NCI-H510A treated with DMSO at 0.1 percent for 48 hours (cell line): ENCODE measurements at places on chromosomes 7 and 10.

DNA sequence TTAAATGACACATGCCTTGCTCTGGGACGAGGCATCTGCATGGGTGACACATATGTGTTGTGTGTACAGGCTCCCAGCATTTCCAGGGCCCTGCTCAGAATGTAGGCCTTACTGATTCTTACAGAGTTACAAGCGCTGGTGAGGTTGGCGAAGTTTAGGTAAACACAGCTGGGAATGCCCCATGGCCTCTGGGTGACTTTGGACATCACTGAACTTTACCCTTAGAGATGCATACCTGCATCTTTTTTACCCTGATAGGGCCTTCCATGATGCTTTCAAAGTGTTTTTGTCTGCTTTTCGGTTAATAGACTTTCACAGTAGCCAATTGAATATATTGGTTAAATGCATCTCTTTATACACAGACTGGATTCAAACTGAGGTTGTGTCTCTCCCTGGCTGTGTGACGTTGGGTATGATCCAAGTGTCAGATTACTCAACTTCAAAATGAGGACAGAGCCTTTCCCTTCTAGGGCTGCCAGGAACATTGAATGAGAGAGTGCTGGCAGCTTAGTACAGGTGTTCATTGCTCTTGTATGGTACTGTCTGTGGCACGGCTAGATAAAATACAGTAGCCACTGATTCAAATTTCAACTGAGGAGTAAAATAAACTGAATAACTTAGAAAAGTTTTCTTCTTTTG lies 29.5 kb downstream of the EGFR start:
- peak; percentile 95 for DNase-seq

DNA sequence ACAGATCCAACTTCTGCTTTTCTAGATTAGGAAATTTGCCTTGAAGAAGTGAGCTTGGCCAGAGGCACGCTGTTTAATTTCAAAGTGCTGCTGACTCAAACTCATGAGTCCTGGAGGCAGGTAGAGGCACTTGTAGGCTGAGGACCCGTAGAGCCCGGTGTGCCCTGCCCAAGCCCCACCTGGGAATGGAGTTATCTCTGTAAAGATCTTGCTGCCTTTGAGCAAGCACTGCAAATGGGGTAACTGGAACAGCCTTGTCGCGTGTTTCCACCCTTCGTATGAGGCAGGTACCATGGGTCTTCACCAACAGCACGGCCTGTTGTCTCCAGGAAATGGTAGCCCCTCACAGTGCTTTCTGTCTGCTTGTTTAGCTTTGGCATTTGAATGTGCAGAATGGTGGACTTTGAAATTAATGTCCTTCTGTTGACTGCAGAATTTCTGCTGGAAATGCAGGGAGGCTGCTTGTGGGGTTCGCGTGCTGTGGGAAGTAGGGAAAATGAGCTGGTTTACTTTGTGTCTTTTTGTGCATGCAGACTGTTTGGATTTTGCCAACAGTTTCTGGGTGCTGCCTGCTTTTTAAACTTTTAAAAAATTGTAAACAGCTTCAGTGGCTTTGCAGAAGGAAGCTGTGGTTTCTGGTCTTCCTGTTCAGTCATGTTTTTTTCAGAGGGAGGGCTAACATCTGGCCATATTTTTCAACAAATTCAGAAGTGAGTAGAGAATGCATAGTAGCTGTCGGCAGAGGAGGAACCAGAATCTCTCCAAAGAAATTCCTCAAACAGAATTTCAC lies 27.2 kb downstream of the CCM2 start:
- no peak for DNase-seq

DNA sequence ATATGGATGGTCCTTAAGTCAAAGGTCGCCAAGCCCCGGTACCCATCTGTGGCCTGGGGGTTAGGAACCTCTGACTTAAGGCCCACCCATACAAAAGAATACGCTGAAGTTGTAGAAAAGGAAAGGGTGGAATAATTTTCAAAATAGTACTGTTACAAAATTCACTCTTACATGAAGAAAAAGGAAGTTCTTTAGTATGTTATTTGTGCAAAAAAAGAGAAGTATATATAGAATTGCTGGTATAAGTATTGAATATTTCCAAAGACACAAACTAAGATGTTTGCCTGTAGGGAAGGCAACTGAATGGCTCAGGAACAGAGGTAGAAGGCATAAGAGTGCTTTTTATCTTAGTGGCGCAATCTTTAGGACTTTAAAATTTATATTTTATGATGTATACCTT lies 78.7 kb downstream of the PRLHR start:
- no peak for DNase-seq

GRCh38 chr10:13822490-13822889 lies 235.7 kb downstream of the PRPF18 start:
- DNase-seq: no peak

DNA sequence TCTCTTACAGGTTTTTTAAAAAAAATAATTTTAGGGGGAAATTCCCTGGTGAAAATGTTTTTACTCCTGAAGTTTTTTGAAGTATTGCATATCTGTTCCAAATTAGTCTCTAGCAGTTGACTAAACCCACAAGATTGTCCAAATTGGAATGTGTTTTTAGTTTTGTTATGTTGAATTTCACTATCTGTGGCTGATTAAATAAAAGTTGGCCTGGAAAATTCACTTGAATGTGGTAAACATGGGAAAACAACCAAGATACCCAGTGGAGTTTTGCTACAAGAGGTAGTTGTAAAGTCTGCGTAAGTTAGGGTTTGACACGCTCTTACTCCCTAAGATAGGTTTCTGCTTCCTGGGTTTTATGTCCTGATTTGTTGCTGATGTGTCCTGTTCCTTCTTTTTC lies 3.3 kb downstream of the TSGA13 start:
- no peak for DNase-seq

DNA sequence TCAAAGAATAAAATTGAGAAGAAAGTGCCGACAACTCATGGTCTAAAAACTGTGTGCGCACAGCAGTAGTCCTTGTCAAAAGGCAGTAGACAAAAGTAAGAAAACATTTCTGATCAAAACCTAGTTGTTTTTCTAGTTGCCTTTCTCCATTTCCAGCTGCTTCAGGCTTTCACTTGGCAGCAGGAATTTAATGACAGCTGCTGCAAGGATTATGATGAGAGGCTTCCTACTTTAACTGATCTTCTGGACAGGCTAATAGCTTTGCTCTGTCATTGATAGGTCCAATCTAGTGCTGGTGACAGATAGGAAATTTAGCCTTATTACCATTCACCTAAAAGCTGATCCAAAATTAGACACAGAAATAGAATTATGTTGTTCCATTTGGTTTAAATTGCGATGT lies 110.7 kb upstream of the SEMA3C start:
- DNase-seq: peak; percentile 39

DNA sequence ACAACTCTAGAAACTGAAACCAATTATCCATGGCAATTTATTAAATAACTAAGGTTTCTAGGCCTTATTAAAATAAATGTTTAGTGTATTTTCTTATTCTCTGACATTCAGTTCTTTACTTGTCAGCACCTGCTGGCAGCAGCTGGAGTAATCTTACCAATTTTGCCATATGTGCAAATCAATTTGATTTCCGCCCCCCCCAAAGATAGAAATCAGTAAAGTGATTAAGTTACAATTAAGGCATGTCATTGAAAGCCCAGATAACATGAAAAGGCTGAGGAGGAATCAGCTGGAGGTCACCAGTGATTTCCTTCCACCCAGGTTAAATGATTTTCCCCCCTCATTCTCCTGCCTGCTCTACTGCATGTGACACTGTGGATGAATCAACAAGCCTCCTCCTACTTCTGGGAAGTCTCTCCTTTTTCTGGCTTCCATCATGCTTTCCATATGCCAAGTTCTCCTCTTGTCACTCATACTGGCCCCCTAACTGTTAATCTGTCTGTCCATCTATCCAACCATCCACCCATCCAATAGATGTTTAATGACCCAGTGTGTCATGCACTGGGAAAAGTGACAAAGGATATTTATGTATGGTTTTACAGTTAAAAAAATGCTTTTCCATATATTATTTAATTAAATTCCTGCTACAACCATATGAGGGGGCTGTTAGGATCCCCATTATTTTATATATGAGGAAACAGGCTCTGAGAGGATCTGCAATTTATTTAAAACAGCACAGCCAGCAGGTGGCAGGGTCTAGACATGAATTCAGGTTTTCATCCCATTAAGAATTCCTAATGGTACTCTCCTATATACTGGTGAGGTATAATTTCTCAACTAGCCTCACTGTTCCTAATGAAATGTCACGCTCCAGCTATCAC lies 116.5 kb downstream of the ATXN7L1 start:
- peak; percentile 31 for DNase-seq

GRCh38 chr7:32881074-32881982 lies 10.2 kb downstream of the KBTBD2 start:
- DNase-seq: no peak

- DNase-seq: no peak
Measured at GRCh38 chr7:118420888-118421287, 196.4 kb downstream of the ANKRD7 start.

- no peak for DNase-seq
Measured at GRCh38 chr7:140883378-140883777, 41.4 kb downstream of the BRAF start.

DNA sequence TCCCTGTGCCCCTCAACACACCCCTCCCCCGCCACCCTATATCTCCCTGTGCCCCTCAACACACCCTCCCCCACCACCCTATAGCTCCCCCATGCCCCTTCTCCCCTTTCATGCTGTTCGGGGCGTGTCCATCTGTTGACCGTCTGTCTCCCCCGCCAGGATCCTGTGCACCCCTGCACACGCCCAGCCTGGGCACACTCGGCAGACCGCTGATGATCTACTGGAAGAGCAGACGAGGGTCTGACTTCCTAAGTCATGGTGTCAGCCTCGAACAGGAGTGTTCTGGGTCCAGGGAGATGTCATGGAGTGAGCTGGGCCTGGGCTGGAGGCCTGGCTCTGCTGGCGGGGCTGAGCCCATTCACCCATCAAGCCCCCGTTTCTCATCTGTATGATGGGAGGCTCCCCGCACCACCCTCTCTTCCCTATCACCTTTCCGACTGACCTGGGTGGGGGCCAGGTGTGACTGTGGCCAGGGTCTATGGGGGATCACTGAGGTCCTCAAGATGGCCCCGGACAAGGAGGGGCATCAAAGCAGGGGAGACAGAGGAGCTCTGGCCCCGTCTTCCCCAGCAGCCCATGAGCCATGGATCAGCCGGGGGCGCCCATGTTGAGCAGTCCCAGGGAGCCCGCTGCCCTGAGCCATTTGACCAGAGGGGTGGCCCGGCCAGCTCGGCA lies 48.3 kb downstream of the PDGFA start:
- no peak for DNase-seq

- no peak for DNase-seq
Measured at GRCh38 chr10:114375047-114375446, 29.3 kb downstream of the AFAP1L2 start.

GRCh38 chr10:72525277-72525676 lies 100.6 kb downstream of the MICU1 start:
- no peak for DNase-seq

DNA sequence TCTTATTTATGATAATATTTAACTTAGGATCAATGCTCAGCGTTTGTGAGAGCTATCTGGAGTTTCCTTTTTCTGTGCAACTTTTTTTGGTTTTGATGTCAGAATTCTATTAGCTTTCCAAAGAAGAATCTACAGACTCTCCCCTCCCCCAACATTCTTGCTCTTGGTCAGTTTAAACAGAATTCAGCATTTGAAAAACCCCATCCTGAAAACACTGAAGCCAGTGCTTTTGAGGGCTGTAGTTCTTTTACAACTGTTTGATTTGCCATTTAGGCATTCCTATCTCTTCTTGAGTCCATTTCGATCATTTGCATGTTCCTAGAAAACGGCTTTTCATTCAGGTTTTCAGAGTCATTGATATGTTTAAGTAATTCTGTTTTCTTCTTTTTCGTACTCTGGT lies 15.6 kb upstream of the CXCL12 start:
- no peak for DNase-seq

- DNase-seq: no peak
Measured at GRCh38 chr7:114650491-114650890, 235.9 kb downstream of the FOXP2 start.

GRCh38 chr7:128725531-128725930 lies 13.6 kb upstream of the CALU start:
- no peak for DNase-seq
